ENCODE measurements at places on chromosomes 3 and 15. TPM values are rescaled to one million over a fixed set of nuclear protein-coding genes. Genes with fewer than 3 reads are reported as not detected.

- no peak for DNase-seq
These were observed 10.7 kb downstream of the VPS8 start for GRCh38 chr3:184822654-184823053.

DNA sequence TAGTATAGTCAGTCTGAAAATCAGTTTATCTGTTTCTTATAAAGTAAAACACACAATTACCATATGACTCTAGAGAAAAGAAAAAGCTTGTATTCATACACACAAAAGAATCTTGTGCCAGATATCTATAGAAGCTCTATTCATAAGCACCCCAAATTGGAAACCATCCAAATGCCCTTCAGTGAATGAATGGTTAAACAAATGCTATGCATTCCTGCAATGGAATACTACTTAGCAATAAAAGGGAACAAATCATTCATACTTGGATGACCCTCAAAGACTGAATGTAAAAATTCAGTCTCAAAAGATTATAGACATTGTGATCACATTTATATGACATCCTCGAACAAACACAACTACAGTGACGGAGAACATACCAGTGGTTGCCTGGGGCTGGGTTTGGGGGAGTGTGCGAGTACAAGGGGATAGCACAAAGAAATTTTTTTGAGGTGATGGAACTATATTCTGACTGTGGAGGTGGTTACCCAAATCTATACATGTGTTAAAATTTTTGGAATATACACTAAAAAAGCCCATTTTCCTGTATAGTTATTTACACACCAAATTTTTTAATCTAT is 680.6 kb downstream of the NTRK3 start:
- no peak for DNase-seq

GRCh38 chr3:63351159-63352007 is 73.3 kb downstream of the SYNPR start:
- DNase-seq, result peak; percentile 47

- no peak for DNase-seq
These were observed 118.4 kb upstream of the FLNB start for GRCh38 chr3:57889807-57890206.

DNA sequence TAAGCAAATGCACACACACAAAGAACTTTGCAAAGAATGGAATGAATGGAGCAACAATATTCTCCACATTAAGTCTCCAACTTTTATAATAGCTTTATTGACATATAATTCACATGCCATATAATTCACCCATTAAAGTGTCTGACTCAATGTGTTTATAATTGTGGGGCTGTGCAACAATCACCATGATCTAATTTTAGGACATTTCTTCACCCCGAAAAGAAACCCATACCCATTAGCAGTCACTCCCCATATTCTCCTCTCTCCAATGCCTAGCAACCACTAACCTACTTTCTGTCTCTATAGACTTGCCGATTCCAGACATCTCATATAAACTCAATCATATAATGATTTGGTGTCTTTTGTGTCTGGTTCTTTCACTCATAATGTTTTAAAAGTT is 22.6 kb downstream of the VGLL4 start:
- no peak for DNase-seq

The UACA gene
- 47.4 TPM for total RNA-seq

GRCh38 chr3:159273608-159274007 is 471.8 kb downstream of the MFSD1 start:
- no peak for DNase-seq

Data from HCT116 (cell line).